ENCODE measurements at places on chromosomes 16 and 17. TPM values are rescaled to one million over a fixed set of nuclear protein-coding genes. Genes with fewer than 3 reads are reported as not detected.

The CA7 gene
- not detected for polyA plus RNA-seq

DNA sequence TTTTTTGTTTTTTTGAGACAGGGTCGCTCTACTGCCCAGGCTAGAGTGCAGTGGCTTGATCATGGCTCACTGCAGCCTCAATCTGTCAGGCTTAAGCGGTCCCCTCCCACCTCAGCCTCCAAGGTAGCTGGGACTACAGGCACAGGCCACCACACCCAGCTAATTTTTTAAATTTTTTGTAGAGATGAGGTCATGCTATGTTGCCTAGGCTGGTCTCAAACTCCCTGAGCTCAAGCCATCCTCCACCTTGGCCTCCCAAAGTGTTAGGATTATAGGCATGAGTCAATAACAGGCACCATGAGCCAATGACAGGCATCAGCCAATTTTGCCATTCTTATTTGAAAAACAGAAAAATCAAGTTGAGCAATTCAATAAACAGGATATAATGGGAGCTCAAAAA, 125.0 kb downstream of the SPAG9 start:
- DNase-seq, result no peak

GRCh38 chr17:47695429-47696376, 1.7 kb downstream of the TBKBP1 start:
- peak; percentile 79 for DNase-seq

- peak; percentile 90 for DNase-seq
These were observed at the start of gene MT1A for GRCh38 chr16:56637814-56638750. Gene MT1A (plus strand): TSS chr16:56638666. CDS start chr16:56638739, 73 bp downstream.

DNA sequence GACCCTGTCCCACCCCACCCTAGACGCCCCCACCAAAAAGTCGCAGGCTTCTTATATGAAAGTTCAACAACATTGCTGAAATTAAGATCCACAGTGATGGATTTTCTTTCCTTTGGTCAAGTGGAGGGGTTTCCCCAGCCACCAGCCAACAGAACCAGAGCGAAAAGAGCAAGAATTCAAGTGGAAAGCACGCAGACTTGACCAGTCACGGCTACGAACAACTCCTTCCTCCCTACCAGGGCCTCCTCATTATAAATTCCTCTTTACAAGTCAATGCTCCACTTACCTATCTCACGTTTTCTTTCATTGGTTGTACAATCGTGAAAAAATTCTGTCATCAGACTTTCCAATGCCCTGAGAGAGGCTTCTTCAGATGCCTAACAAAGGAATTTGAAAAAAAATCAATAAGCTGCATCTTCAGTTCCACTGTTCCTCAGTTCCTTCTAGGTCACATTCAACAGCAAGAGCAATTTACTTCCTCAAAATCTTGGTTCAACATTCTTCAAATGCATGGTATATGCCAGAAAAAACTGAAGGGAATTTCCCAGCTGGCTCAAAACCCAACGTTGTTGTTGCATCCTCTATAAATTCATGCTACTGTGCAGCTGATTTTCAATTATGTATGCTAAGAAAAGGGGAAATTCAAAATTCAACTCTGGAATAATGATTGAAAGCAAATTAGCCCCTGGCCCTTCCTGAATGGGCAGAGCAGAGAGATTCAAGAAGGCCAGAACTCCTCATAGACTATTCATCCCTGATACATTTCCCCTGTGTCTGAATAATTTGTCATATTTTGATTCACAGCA, 30.9 kb downstream of the XPO6 start:
- no peak for DNase-seq

- DNase-seq, result no peak
These were observed 32.6 kb upstream of the ARL6IP1 start for GRCh38 chr16:18833707-18834505.
